Hypothalamus (tissue), 51 donors: ENCODE measurements at places on chromosomes 6 and 20.

DNA sequence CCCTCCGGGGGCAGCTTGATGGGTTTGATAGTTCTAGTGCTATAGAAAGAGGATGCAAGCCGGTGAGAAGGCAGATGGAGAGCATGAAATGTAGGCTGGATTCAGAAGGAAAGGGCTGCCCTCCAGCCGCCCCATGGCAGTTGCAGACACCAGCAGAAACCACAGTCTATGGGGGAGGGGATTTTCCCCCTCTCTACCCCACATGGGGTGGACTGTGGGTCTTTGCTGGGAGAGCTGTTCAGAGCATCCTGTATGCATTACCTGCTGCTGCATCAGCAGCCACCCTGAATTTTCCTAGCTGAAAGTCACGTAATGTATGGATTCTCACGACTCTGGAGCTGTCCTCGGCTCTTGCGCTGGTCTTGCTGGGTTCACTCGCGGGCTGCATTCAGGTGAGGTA is 48.8 kb upstream of the CST5 start:
- DNase-seq, result no peak

DNA sequence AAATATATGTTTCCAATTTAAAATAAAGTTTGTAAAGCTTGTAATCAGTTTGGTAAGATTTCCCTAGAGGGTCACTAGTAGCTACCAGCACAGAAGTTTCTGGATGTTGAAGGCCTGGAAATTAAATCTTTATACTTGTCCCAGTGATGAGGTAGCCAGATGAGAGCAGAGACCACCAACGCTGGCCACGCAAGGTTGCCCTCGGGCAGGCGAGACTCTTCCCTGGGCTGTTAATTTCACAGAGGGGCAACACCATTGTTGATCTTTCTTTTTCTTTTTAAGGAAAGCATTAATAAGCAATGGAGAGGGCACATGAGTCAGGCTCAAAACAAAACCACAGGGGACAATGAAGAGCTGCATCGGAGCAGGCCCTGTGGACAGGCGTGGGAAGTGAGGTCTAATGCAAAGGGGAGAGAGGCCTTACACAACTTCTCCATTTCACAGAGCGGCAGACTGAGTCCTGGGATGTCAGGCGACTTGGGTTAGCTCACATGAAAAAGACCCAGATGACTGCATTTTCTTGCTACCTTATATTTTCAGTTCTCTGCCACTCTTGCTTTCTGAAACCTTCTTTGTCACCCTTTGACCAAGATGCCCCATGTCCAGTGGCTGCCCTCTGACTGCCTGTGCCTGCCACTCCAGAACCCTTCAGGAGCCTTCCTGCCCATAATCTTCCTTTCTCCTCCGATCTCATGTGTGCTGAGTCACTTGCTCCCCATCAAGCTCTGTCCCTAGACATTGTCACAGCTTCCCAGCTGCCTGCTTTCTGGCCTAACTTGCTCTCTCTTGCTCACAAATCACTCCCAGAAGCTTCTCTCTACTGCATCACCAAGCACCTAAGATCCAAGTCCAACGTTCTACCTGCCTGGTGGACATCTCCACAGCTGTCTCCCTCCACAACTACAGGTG is 107.7 kb upstream of the CDYL start:
- DNase-seq, result no peak

- no peak for DNase-seq
These were observed 43.7 kb downstream of the SHLD1 start for GRCh38 chr20:5793916-5794315.

- DNase-seq, result no peak
These were observed 131.2 kb upstream of the THEMIS start for GRCh38 chr6:128032042-128032441.

GRCh38 chr6:136893187-136893586 is 28.9 kb upstream of the SLC35D3 start:
- DNase-seq, result no peak

DNA sequence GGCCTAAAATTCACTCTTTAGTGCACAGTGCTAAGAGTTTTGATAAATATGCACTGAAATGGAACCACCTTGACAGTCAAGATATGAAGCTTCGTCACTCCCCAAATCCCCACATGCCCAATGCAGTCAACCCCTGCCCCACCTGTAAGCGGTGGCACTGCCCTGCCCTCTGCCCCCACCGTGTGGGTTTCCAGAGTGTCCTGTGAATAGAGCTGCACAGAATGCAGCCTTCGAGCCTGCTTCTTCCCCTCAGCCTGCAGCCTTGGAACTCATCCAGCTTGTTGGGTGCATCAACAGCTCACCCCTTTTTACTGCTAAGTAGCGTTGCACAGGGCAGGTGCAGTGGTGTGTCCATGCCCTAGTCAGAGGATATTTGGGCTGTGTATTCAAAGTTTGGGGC is 216.3 kb downstream of the SYNDIG1 start:
- DNase-seq, result no peak

- DNase-seq, result peak; percentile 47
These were observed 3.8 kb downstream of the SPAG4 start for GRCh38 chr20:35619196-35620095.

DNA sequence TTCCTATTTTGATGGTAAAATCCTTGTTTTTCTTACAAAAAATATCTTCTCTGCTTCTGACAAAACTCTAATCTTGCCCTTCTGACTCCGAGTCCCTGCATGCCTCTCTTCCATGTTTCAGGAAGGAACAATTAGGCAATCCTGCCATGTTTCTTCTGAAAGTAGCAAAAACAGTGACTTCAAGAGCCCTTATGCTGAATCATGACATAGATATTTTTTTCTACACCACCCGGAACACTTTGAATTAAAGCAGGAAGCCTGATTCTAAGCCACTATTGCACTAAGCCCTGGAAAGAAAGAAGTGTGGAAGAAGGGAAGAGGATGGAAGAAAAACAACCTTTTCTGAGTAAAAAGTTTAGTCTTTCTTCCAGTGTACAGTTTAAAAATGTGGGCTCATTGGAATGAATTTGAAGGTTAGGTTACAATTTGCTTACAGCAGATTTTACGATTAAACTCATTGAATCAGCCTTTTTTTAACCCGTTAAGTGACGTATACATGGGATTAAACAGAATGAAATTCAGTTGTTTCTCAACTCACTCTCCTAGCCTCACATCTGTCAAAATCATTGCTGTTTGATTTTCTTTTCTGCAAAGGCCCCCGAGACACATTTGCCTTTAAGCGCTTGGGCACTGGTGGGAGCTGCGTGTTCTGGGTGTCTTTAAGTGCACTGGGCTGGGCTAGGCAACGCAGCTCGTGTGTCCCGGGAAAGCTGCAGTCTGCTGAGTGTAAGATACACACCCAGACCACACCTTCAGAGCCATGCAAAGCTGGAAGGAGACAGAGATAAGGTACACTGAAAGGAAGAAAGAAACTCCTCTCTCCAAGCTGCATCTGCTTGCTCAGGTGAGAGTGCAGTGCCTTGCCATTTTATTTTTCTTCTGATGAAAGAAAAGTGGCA is 159.4 kb upstream of the CITED2 start:
- no peak for DNase-seq

DNA sequence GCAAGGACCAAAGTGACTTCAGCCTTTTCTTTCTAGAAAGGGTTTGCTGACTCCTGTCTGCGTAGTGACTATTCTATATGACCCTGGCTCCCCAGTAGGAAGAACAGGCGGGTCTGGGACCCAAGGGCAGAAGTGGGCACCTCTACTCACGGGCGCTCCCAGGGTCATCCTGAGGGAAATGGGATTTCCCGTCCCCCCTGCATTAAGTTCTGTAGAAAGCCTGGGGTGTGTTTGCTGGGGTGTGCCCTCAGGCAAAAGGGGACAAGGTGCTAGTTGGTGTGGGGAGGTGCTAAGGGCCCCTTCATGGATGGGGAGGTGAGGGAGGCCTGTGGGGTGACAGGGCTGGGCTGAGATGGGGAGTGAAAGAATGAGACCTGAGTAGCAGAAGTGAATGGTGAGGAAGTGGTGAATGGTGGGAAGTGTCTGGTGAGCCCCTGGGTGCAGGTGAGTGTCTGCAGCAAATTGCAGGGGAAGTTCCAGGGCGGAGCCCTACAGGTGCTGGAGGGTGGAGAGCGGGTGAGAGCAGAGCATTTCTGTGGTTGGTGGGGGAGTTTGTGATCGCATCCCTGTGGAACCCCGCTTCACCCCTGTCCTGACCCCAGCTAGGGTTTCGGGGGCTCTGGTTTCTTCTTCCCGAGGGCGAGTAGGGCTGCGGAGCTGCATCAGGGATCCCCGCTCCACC is 21.1 kb downstream of the RAET1L start:
- DNase-seq, result no peak

DNA sequence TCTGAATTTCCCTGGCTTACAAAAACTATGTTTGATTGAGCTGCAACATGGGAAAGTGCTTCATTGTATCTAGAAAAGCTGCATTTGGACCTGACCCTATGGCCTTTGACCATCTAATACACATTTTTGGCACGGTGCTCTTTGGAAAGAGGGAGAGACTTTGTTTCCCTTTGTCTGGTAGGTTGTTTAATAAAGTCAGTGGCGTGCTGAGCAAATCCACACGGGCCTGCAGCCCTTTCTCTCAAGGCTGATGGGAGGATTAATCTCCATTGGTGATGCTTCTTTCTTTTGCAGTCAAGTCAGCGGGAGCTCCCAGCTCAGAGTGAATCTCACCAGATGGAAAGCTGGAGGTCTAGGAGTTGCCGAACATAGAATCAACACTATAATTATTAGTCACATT is 314.7 kb upstream of the CNR1 start:
- DNase-seq, result no peak

DNA sequence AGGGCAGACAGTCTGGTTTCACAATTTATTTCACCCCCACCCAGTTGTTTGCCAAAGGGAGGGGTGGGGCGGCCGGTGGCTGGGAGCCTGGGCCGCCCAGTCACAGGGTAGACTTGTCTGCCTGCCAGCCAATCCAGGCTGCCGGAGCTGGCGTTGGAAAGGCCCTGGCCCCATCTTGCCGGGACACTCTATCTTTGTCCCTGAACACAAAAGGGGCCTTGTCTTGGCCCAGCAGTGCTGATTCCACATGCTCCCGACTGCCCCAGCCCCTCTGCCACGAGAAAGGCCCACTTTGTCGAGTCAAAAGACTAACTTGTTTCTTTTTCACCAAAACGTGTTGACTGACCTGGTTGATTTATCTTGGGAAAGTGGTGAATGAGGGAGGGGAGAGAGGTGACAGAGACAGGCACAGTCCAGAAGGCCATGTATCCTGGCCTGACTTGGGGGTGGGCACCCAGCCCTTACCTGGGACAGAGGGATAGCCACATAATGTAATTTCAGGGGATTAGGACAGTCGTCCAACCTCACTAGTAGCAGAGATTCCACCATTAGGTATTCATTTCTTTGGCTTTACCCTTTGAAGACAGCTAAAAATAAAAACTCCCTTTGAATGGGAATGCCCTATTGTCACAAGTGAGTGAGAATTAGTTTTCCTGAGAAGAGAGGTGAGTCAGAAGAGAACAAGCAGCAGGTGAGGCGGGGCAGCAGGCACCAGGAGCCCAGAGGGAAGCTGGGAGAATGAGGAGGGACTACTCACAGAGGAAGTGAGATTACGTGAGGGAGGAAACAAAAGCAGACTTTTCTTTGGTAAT is 67.0 kb upstream of the SIRPA start:
- peak; percentile 89 for DNase-seq

DNA sequence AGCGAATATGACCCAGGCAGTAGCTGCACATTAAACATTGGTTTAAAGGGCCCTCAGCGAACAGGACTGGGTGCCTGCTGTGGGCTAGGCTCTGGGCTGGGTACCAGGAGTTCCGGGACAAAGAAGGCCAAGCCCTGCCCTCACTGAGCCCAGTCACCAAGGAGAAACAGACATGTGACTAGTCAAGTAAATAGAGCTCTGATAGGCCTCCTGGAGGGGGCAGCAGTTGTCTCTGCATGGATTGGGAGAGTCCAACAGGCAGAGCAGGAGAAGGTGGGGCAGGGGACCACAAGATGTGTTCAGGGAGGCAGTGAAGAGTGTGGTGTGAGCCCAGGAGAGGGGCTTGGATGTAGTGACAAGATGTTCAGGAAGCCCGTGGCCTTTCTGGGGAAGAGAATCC is 3.1 kb downstream of the HM13 start:
- DNase-seq, result no peak

DNA sequence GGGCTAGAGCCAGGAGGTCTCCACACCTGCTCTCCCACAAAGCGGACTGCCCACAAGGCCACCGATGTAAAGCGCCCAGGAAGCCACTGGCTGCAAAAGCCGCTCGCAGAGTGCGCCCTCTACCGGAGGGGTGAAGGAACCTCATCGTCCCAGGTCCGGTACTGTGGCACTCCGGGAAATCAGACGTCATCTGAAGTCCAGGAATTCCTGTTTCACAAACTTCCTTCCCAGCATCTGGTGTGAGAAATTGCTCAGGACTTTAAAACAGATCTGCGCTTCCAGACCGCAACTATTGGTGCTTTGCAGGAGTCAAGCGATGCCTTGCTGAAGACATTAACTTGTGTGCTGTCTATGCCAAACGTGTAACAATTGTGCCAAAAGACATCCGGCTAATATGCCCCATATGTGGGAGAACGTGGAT is 115.1 kb upstream of the ARID1B start:
- no peak for DNase-seq

DNA sequence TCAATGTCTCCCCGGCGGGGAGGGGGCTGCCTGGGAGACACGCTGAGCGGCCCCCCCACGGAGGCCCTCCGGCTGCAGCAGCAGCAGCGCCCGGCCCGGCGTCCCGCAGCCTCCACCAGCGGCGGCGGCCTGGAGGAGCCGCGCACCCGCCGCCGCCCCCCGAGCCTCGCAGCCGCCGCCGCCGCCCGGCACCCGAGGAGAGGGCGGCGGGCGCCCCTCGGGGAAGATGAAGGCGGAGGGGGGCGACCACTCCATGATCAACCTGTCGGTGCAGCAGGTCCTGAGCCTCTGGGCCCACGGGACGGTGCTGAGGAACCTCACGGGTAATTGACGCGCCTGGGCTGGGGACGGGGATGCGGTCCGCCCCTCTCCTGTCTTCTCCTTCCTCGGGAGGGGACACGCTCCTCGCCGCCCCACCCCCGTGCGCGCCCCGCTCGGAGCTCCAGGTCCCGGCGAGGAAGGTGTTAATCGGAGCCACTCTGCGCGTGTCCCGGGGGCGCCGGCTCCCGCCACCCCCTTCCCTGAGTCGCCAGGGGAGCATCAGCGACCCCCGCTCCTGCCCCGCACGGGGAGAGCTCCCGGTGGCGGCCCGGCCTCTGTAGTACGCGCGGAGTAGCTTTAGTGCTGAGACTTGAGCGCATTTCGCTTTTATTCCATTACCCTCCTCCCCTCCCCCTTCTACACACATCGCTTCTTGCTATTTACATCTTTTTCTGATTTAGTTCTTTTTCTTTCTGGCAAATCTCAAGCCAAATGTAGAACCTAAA is 686 bp downstream of the TMEM170B start:
- peak; percentile 40 for DNase-seq
